ENCODE measurements at places on chromosomes 4 and X. TPM values are rescaled to one million over a fixed set of nuclear protein-coding genes. Genes with fewer than 3 reads are reported as not detected.
A peak's percentile ranks its signal among the peaks of the same experiment; 100 is the strongest.

GRCh38 chrX:46251755-46252154, 293.5 kb downstream of the ZNF674 start:
- no peak for DNase-seq

DNA sequence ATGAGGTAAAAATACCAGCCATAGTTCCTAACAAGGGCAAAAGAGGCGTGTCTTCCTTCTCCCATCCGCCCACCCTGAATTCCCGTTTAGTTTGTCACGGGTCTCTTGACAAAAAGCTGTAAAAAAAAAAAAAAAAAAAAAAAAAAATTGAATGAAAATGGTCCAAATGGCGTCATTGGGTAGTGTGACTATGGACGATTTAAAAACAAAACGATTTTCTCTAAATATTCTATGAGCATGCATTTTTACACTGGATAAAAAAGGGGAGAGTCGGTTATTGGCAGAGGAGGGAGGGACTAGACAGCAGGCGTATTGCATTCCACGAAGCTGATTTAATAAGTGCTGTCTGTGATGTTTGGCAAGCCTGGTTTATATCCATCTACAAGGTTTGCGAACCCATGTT, at the start of gene FAM133A:
Gene FAM133A, plus strand, starts transcription at position 338 of the 403 bp plus-strand sequence. CDS start 35,214 bp downstream, outside the sequence.
- DNase-seq = peak; percentile 21

GRCh38 chr4:153497988-153498967, 32.1 kb downstream of the TMEM131L start:
- no peak for DNase-seq

- DNase-seq = peak; percentile 8
These were observed 83.0 kb upstream of the IL13RA1 start for GRCh38 chrX:118644378-118644777.

GRCh38 chr4:39032218-39033085, at the start of gene TMEM156:
TMEM156 (minus strand) TSS chr4:39032409; CDS start chr4:39032313, 96 bp downstream.
- no peak for DNase-seq

- DNase-seq = no peak
These were observed 33.0 kb downstream of the GSTCD start for GRCh38 chr4:105741548-105741947.

DNA sequence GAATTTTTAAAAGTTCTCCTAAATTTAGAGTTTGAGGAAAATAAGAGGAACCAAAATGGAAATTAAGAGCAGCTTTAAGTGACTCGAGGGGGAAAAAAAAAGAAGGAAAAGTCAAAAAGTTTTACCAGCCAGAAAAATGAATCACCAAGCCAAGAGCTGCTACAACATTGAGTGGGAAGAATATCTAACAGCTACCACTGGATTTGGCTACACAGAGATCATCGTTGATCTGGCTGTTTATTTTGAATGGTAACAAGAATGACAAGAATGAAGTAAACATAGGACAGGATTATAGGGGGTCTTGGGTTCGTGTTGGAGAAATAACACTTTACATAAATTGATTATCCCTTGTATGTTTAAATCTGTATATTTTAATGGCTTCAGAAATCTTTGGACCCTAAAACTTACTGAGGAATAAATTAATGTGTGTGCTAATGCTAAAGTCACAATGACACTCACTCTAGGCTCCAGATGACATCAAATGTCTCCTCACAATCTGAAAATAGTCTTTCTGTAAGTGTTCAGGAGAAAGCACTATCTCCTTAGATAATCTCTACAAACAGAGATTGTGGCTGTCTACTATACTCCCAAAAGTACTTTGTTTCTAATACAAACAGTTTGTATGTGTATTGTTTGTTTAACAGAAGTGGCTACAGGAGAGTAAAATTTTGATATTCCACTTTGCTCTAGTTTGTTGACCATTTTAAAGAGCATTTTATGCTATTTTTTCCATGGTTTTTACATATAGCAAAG, 3.1 kb upstream of the CSN3 start:
- no peak for DNase-seq

- no peak for DNase-seq
These were observed 21.5 kb downstream of the FAM114A1 start for GRCh38 chr4:38889143-38889542.

- DNase-seq = no peak
These were observed 15.8 kb downstream of the RPL39 start for GRCh38 chrX:119775517-119776238.

DNA sequence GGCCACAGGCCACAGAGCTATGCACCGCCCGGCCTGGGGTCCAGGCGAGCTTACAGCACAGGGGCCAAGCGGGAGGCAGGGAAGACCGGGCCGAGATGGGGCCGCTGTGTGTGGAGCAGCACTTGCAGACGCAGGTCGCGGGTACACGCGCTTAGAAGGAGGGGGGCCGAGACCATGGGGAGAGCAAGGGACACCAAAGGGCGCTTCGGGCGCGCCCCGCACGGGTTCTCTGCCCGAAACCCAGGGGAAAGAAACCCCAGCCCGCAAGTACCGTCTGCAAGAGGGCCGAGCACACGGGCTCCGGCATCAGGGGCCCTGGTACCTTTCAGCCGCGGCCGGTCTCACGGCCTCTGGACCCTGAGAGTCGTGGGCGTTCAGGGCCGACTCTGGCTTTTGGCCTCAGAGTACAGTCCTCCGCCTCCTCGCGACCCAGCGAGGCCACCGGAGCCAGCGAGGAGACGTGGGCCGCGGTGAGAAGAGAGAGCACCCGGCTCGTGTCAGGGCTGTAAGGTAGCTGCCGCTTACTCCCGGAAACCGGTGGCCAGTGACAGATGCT, 342 bp downstream of the EOLA2 start:
- no peak for DNase-seq

Gene ART3
- polyA plus RNA-seq = 0.72 TPM

Gene FGF13
- 29.8 TPM for polyA plus RNA-seq

Gene HTT-AS
- not detected for polyA plus RNA-seq

Gene MAPK10
- 49.3 TPM for polyA plus RNA-seq

Gene FTSJ1
- 51.2 TPM for polyA plus RNA-seq

Gene TAF7L
- polyA plus RNA-seq = 0.61 TPM

Gene NIPAL1
- 13.0 TPM for polyA plus RNA-seq

Data from left renal pelvis (tissue), 4 donors.